ENCODE measurements at places on chromosomes 1 and 21. TPM values are rescaled to one million over a fixed set of nuclear protein-coding genes. Genes with fewer than 3 reads are reported as not detected.

CYP4X1 gene
- total RNA-seq: 1.4 TPM

SPRR1B gene
- not detected for total RNA-seq

SYCP1 gene
- total RNA-seq: 0.34 TPM

BACE2 gene
- total RNA-seq: 11.1 TPM

DNA sequence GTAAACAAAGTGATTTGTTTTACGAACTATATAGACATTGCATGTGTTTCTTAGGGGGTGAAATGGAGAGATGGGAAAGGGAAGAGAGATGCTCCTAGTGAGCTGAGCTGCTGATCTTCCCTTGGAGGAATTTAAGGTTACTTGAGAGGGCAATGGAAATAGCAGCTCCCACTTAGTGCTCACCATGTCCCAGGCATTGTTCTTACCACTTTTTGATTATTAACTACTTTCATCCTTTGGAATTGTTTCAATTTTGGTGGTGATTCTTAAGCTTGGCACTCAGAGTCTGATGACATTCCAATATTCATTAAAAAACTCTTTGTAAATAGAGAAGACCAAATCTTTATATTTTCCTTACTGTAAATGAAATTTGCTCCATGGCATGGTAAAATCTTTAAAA is 124.9 kb downstream of the ITSN1 start:
- DNase-seq: no peak

GRCh38 chr1:180964595-180964994 is 51.9 kb downstream of the KIAA1614 start:
- DNase-seq: no peak

- no peak for DNase-seq
Observed at GRCh38 chr1:161810780-161811179, 44.7 kb downstream of the ATF6 start.

DNA sequence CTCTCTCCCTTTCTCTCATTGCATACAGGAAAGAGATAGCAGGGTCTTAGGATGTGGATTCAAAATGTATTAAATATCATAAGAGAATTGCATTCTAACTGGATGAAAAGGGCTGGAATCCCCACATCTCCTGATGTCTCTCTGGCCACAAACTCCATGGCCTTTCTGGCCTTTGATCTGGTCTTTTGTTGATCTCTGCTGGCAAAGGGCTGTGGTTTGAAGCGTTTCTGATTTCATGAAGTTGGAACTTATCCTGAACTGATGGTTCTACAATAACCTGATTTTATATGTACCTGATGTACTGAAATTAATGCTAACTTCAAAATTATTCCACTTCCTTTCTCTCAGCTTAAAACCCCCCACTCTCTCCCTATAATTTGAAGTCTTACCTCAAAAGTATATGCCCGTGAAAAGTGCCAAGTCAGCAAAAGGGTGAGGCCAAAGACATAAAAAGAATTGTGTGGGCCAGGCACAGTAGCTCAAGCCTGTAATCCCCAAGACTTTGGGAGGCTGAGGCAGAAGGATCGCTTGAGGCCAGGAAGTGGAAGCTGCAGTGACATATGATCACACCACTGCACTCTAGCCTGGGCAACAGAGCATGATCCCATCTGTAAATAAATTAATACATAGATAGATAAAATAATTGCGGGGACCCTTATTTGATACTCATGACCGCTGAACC is 6.4 kb upstream of the KIF14 start:
- DNase-seq: no peak

- no peak for DNase-seq
Observed at GRCh38 chr1:3304246-3304645, 150.2 kb upstream of the ARHGEF16 start.

DNA sequence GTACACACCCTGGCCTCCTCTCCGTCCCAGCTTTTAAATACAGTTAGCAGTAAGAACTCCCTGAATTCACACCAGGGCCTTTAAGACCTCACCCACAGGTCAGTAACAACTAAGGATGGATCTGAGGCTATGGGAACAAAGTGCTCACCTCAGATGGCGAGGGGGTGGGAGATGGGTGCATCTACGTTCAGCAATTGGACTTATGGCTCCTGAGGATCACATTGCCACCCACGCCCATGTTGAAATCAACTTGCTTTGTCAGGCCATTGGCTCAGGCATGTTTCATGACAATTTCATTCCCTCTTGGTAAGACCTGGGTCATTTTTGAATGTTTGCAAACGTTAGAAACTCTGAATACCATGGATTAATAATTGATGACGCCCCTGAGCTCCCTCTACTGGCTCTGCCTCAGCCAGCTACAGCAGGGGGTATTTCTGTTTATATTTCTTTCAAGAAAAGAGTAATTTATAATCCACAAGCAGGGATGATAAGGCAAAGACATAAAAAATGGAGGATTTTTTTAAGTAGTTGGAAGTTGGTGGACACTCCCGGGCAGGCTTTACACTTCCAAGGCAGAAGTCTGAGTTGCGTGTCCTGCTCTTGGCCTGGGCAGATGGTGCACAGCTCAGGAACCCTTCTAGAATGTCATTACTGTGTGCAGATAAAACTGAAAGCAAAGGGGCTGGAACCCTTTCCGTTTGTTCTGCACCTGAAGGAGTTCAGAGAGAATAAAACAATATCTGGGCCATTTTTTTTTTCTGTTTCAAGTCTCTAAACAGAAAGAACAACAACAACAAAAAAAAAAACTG is 13.7 kb upstream of the LBR start:
- DNase-seq: no peak

Data from WTC11 (cell line).